ENCODE measurements at places on chromosomes 7 and 10.

DNA sequence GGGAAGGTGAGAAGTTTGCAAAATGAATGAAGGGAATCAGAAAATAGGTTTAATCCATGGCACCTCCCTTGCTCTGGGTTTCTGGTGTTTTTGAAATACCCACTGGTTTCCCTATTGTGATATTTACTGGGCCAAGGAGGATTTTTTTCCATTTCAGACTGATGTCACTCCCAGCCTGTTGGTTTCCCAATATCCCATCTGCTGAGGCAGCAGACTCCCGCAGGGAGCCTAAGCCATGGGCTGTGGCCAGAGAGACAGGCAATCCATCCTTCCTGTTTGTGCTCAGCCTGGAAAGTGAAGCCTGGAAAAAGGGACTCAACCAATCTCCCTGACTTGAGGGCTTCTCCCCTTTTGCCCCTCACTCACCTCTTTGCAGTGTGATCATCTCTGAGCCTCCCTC lies 22.8 kb downstream of the FAM107B start:
- no peak for DNase-seq

DNA sequence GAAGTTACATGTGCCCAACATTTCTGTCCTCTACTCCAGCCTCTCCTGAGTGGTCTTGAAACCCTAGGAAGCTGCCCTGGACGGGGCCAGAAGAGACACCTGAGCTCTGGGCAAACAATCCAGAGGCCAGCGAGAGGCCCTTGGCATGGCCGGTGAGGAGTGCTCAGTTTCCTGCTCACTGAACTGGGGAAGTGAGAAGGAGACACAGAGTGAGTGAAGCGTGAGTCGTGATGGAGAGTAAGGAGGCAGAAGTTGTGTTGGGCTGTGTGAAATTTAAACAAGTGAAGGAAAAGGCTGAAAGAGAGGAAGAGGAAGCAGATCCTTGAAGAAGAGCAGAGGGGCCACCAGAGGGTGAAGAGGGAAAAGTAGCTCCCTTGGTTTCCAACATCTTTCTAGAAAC lies 73.2 kb downstream of the WNT2 start:
- no peak for DNase-seq

DNA sequence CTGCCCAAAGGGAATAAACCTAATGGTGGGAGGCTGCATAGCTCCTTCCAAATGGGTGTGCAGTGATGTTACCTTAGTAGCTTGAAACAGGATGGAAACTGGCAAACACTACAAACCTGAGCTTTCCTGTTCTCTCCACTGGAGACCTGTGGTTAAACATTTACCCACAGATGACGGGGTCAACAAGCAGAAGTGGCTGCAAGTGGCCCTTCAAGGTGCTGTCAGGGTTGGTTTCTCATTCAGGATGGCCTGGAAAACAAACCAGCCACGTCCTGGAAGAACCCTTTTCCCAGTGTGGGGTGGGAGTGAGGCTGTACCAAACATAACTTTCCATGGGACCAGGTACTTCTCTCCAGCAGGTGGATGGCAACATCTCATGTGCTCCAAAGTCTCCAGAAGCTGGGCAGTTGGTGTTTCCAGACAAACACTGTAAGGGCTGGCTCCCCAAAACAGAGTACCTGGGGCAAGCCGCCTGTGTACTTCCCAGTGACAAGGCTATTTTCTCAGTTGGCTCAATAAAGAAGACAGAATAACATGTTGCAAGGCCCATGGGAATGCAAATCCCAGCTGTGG lies 67.5 kb downstream of the DNAJB9 start:
- DNase-seq: no peak

GRCh38 chr10:113005380-113005779 lies 55.3 kb downstream of the TCF7L2 start:
- DNase-seq: no peak

- no peak for DNase-seq
Measured at GRCh38 chr7:88102675-88103074, 117.2 kb downstream of the SRI start.

- DNase-seq: no peak
Measured at GRCh38 chr7:41870461-41871138, 167.7 kb upstream of the INHBA start.
